Activated T-cell treated with anti-CD3 and anti-CD28 coated beads for 24 hours (primary cell): ENCODE measurements at places on chromosomes 2 and 18.

DNA sequence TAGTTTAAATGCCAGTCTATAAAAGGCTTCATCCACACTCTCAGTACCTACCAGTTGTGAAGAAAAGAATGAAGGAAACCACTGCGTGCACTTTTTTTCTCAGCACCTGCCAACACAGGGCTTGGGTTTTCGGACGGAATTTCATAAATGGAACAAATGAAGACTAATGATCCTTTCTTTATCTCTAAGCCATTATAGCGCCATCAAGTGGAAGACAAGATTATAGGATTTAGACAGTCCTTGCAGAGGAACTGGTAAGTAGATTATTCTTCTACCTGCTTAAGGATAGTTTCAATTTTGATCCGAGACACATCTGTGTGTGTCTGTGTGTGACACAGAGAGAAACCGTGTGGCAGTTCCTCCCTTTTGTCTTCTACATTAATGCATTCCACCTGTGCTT is 245.6 kb downstream of the NRXN1 start:
- DNase-seq = no peak

DNA sequence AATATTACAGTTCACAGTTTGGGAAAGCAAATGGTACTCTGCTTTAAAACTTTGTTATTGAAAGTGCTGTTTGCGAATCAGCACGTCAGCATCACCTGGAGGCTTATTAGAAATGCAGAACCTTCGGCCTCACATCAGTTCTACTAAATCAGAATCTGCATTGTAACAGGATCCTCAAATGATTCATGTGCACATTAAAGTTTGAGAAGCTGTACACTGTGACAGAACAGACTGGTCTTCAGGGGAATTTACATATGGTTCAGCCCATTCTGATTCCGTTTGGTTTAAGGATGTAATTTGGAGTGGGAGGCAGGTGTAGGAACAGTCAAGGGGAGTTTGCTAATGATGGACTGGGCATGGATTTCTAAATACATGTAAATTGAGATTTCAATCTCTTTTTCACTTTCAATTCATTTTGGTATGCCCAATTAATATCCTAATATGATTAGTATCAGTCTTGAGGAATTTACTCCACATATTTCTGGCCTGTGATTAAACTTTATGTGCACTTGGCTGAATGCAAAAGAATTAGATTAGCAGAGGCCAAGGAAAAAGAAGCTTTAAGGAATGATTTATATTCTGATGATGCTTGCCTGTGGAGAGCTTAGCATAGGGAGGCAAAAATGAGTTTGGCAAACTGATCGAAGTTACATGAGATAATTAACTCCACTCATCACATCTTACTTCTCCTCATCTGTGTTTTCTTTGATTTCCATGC is 248.8 kb downstream of the XIRP2 start:
- no peak for DNase-seq

GRCh38 chr2:26679867-26680266 is 12.7 kb upstream of the KCNK3 start:
- no peak for DNase-seq

DNA sequence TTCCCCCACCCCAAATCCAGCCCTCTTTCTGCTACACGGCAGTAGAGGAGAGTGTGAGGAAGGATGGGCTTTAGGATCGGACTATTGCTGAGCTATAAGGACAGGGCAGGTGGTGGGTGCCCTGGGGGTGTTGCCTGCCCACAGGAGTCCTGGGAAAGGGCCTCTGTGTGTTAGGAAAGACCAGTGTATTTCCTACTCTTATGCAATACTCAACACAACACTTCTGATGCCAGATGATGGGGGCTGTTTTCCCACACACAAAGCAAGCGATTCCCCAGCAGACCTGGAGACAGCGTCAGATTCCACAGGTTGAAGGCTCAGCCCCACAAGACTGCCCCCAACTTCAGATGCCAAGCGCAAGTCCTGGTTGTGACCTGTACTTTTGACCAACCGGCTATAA is 91.0 kb upstream of the LCLAT1 start:
- DNase-seq = no peak

- DNase-seq = no peak
Measured at GRCh38 chr2:168566974-168567665, 111.0 kb downstream of the CERS6 start.

DNA sequence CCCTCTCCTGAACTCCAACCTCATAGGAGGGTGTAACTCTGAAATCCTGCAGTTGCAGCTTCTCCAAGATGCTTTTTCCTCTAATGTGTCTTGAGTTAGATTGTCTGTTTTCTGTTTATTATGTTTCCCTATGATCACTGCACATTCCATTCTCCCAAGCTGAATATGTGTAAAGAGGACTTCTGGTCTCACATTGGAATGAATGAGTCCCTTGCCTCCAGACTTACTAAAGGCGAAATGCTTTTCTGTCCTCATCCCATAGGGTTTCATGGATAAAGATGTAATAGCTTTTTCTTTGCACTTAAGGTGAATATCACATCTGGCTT is 35.5 kb upstream of the CYP27A1 start:
- DNase-seq = no peak

DNA sequence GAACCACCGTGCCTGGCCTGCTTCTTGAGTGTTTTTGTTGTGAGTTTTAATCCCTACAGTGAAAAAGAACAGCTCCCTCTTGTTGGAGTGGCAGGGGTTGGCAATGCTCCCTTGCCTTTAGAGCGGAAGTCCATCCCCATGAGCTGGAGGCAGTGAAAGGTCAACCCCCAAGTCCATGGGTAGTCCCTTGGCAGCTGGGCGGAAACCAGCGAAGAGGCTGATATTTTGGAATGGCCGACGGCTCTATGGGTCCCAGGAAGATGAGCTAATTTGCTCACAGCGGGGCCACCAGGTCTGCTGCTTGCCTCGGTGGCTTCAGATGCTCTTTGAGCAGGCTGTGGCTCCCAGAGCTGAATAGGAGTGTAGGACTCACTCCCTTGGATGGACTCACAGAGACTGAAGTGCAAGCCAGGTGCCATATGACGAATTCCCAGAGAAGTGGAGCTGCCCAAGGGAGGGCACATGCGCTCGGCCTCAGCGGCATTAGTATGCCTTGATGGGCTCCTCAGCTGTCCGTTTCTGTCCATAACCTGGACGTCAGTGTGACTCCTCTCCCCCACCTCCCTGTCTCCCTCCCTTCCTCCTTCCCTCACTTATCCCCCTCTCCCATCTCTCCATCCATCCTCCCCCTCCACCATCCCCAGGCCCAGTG is 25.4 kb upstream of the RHOB start:
- DNase-seq = no peak

DNA sequence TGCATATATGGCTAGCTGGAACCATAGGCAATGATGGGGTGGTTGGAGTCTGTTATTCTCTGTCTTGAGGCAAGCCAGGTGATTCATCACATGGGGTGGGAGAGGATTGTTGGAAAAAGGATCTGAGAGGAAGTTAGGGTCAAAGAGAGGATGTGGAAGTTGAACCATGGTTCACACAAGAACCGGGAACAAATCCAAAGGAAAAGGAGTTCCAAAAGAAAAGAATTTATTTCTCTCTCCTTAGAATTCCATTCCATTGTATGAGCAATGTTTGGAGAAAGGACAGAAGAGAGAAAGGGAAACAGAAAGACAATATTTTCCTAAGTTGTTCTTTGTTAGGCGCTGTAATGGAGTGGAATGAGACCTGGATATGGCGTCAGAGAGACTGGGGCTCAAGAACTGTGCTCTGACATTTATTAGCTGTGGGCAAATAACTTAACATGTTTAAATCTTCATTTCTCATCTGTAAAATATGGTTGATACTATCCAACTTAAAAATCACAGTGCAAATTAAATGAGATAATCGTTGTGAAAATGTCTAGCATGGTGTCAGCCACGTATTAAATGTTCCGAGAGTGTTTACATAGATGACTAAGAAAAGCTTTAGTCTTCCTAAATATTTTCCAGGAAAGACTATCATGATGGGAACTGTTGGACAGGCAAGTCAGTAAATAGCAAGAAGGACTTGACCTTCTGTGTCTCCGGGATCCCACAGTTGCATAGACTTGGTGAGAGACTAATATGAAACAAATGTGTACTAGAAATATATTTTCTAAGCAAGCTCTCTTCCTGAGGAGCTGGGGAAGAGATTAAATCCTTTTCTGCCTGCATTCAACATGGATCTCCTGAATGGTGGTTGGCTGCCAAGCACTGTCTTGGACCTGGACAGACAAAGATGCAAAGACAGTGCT is 71.4 kb downstream of the TRIB2 start:
- DNase-seq = no peak

DNA sequence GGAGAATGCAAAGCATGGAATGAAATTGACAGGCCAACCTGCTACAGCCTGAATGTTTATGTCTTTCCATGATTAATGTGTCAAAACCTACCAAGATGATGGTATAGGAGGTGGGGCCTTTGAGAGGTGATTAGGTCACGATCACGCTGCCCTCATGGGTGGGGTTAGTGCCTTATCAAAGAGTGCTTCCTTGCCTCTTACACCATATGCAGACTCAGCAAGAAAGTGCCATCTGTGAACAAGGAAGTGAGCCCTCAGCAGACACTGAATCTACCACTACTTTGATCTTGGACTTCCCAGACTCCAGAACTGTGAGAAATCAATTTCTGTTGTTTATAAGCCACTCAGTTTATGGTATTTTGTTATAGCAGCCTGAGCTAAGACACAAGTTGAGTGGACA is 147.5 kb upstream of the BCL2L11 start:
- no peak for DNase-seq

DNA sequence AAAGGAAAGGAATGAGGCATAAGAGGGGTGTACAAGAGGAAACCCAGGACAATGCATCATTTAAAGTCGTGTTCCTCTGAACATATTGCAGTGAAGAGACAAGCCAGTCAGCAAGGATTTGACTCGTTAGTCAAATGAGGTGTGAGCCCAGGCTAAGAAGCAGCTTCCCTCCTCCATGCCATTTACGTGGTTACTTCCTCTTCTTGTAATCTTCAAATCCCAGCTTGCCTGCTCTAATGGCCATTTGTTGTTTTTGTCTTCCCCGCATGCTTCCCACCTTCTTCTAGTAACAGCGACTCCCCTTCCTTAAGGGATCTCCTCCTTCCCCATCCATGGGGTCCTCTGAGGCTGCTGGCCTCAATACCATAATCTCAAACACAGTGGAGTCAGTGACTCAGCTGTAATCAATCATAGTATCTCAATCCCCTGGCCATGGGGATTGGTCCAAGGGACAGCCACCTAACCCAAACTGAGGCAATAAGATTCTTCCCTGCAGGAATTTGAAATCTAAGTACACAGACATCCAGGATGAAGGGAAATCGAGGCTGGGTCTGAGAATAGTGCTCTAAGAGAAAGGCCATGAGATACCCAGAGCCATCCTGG is 37.6 kb downstream of the SLC14A1 start:
- no peak for DNase-seq

- DNase-seq = no peak
Measured at GRCh38 chr2:3870222-3870621, 166.8 kb downstream of the DCDC2C start.

DNA sequence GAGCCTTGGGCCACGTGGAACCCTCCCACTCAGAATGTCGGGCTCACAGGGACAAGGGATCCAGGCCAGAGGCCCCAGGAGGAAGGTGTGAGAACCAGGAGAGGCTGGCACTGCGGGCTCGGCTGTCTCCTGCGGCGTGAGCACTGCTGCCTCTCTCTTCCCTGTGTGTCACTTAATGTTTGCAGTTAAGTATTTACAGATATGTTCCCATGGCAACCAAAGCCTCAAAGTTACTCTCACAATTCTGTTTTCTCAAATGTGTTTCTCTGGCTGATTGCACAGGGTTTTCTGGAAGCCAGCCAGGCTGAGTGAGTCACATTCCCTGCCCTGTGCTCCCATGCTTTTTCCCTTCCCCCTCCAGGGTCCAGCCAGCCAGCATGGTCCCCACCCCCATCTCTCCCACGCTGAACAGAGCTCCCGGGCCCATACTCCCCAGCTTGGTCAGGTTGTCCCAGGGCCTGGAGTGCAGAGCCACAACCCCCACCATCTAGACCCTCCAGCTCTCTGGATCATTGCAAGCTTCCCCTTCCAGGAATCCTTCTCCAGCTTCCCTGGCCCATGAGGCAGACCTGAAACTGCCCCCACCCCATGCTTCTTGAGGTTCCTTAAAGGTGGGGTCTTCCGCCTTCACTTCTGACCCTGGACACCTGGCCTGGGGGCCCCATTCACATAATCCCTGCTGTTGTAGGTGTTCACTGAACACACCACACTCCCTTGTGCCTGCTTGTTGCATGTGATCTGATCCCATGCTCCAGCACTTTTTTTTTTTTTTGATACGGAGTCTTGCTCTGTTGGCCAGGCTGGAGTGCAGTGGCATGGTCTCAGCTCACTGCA is 265.9 kb downstream of the CELF4 start:
- no peak for DNase-seq

- DNase-seq = no peak
Measured at GRCh38 chr2:71776227-71776626, 322.9 kb downstream of the DYSF start.

- DNase-seq = no peak
Measured at GRCh38 chr18:2535419-2535910, 35.8 kb downstream of the METTL4 start.

GRCh38 chr2:240997856-240998705 is at the start of gene SNED1:
Gene SNED1, plus strand, starts transcription at chr2:240998618. Its CDS starts 220 bp downstream, at chr2:240998838.
- peak; percentile 37 for DNase-seq

DNA sequence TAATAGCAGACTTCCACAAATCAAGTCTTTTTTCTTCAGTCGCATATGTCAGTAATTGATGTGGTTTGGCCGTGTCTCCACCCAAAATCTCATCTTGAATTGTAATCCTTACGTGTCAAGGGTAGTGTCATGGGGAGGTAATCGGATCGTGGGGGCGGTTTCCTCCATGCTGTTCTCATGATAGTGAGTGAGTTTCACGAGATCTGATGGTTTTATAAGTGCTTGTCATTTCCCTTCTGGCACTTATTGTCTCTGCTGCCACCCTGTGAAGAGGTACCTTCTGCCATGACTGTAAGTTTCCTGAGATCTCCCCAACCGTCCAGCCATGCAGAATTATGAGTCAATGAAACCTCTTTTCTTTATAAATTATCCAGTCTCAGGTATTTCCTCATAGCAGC is 478.8 kb downstream of the PTPRM start:
- peak; percentile 8 for DNase-seq

DNA sequence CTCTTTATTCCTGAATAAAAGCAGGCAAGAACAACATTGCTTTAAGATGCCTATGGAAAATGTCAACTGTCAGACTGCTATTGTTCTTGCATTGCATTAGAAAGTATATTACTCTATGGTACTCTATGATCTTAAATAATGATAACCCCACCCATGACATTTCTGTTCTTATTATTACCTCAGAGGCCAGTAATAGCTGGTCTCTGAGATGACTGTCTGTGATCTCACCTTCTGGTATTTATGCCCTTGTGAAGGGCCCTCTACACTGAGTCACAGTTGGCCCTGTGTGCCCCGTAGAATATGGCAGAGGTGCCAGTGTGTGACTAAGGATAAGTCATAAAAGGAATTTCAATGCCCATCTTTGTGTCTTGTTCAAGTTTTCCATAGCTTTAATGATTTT is 61.0 kb downstream of the SPP2 start:
- no peak for DNase-seq

- DNase-seq = no peak
Measured at GRCh38 chr2:8413589-8414135, 268.2 kb upstream of the ID2 start.

- DNase-seq = peak; percentile 20
Measured at GRCh38 chr2:207692206-207693065, 19.0 kb upstream of the CCNYL1 start.
